Activated CD8-positive, alpha-beta memory T cell treated with anti-CD3 and anti-CD28 coated beads for 1 hour (primary cell): ENCODE measurements at places on chromosomes 5 and 9.

DNA sequence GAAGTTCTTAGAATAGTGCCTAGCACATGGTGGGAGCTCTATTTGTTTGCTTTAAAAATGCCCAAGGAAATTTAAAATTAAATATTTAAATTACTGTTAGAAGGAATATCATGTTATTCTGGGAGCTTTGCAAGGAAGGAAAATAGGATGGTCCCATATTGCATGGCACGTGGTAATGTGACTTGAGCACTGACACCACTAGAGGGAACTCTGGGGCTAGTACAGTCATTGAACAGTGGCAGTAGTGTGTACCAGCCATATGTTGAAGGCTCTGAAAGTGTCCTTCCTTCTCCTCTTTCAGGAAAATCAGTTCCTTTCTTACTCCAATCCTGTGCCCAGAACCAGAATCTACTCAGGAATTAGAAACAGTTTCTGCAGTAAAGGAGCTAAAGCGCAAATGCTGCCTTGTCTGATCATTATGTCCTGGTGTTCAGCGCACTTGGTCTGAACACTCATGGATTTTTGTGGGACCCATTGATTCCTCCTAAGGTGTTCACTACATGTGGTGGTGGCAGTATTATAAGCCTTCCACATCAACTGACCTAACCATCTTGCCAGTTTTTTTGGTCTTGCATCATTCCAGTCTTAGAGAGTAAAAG, 54.1 kb downstream of the GDA start:
- no peak for DNase-seq

GRCh38 chr5:20114526-20114925, 126.5 kb upstream of the CDH18 start:
- DNase-seq: no peak

- no peak for DNase-seq
Measured at GRCh38 chr5:68431186-68431585, 215.6 kb downstream of the PIK3R1 start.

- DNase-seq: no peak
Measured at GRCh38 chr5:165673499-165673898, 2168.1 kb downstream of the MAT2B start.

DNA sequence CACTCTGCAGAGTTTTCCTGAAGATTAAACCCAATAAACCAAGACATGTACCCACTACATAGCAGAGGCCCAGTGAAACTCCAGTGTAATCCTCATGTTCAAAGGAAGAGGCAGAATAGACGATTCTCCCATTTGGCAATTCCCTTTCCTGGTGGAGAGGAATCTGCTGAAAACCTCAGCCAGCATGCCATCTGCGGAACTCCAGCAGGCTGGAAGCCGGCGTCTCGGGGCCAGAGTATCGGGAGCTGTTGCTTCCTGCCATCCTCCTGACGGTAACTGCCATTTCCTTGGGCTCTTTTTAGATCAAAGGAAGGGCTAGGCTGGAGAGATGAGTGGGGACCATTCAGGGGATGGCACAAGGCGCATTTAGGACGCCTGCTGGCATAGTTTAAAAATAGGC, 20.5 kb downstream of the NEURL1B start:
- DNase-seq: no peak

DNA sequence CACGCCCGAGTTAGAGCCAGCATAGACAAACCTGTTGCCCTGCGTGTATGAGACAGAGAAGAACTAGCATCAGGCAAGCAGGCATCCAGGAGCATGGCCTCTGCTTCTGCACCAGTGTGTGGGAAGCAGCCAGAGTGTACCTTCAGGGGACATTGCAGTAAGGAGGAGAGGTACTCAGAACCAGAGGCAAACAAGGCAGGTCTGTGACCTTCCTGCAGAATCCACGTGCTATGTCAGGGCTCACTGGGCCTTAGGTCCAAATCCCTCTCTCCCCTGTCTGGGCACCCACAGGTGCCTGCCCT, 63.0 kb downstream of the SECISBP2 start:
- no peak for DNase-seq

- no peak for DNase-seq
Measured at GRCh38 chr5:136424835-136425584, 59.7 kb upstream of the TRPC7 start.

DNA sequence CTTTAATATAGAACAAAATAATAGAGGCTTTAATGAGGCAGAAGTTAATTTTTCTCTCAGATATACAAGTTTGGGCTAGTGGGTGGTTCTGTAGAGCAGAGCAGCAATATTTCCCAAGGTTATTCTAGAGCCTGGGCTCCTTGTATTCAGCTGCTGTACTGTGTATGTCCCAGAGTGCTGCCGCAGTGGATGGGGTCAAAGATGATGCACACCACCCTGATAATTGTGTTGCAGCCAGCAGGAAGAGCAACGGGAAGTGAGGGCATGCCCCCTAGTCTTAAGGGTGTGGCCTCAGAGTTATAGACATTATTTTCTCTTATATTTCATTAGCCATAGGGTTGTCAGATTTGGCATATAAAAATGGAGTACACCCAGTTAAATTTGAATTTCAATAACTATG, 23.9 kb upstream of the KIF4B start:
- DNase-seq: no peak

DNA sequence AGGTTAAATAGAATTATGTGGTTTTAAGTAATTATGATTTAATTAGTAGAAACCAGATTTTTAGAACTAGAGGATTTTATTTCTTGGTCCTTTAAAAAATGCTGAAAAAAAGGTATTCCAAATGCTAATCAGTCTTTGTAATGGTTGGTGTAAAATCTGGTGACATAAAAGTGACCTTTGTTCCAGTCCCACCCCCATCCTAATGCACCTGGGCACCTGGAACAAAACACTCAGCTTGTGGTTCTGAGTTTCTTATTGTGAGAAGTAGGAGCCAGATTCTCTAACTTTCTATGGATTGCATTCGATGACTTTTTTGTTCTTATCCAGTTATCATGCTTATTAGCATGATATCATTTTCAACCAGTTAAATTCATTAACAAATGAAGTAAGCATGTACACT, 115.1 kb upstream of the CTNND2 start:
- DNase-seq: no peak

DNA sequence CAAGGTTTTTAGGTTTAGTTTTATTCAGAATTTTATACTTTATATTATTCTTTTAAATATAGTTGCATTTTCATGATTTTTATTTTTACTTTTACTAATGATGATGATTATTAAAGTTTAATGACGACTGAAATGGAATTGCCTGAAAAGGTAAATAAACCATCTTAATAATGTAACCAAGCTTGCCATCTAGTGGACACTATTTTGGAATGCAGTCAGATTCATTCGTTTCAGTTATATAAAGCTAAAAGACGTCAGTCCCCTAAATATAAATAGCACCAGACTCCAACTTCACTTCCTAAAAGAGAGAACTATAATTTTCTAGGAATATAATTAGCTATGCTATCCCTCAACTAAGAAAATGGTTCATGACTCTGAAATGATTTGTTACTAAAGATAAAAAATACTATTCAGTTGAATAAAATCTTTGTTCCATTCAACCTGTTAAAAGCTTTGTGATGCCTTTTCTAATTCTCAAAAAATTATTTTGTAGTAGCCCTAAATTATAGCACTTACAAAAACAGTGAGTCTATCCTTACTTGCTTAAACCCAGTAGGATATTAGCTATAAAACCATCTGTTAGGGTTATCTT, 19.9 kb downstream of the ABITRAM start:
- no peak for DNase-seq

- DNase-seq: no peak
Measured at GRCh38 chr5:95727764-95728191, 3.4 kb upstream of the RHOBTB3 start.

DNA sequence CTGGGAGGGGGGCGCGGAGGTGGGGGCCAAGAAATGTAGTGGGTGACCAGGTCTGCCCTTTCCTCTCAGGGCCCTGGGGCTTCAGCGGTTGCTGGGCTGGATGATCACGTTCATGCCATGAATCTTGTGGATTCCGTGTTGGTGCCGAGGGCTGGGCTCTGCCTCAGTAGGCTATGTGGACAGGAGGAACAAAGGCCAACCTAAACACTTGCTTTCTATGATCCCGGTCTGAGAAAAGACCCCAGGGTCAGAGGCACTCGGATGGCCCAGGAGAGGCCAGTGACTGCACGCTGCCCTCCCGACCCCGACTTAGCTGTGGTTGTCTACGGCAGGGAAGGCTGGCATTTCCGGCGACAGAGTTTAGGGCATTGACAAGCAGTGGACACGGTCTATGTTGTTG, 26.6 kb downstream of the PHF2 start:
- DNase-seq: no peak

DNA sequence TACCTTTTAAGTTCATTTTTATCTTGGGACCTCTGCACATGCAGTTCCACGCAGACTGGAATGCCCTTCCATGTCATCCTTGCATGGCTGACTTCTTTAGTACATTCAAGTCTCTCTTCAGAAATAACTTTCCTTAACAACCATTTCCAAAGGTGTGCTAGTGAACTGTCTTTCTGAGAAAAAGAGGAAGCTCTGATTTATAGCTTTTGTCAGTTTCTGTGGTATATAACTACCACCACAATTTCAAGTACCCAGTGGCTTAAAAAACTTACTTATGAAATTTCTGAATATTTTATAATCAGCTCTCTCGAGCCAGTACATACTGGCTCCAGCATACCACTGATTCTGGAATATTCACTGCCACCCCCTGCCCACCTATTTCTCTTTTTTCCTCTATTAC, 1613.8 kb downstream of the MAT2B start:
- no peak for DNase-seq

GRCh38 chr5:137954131-137954879, 65.0 kb downstream of the PKD2L2 start:
- DNase-seq: no peak

GRCh38 chr5:159003045-159004030, 96.4 kb downstream of the EBF1 start:
- DNase-seq: no peak

DNA sequence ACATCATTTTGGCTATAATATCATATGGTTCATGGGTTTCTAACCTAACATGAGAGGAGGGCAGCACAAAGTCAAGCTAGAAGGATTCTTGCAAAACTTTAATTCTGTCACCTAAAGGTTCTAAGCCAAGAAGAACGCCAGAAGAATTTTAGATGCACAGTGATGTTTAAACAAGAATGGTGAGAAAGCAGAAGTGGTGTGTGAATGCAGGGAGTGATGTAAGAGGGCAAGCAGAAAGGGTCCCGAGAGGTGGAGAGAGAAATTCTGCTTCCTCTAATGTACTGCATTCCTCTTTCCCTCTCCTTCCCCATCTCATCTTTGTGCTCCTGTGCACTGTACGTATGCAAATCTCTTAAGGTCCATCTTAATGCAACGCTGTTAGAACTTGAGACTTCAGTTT, 2.1 kb upstream of the TRMO start:
- no peak for DNase-seq

DNA sequence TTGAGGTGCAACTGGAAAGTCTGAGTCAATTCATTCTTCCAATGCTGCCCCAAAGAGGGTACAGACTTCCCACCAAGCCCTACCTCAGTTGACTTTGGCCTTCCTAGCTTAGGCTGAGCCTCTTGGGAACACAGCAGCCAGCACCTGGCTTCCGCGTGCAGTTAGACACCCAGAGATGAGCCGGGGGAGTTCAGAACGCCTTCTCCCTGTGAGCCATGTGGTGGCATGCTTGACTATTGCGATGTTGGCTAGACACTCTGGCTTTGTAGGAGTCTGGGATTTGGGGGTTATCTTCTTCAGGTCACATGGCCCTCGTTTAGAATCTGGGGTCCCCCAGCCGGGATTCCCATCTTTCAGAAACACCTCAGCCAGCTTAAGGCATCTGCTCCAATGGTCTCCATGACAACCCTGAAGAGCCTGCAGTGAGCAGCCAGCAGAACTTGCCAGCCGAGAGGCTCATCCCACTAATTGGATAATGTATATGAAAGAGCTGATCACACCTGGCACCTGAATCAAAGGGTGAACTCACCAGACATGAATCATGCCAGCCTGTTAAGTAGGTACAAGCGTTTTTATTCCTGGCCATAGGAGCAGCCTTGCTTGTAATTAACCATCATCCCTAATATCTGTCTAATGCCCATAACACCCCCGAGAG, 167.5 kb downstream of the SYK start:
- no peak for DNase-seq
